ENCODE measurements at places on chromosomes 7 and 10.

DNA sequence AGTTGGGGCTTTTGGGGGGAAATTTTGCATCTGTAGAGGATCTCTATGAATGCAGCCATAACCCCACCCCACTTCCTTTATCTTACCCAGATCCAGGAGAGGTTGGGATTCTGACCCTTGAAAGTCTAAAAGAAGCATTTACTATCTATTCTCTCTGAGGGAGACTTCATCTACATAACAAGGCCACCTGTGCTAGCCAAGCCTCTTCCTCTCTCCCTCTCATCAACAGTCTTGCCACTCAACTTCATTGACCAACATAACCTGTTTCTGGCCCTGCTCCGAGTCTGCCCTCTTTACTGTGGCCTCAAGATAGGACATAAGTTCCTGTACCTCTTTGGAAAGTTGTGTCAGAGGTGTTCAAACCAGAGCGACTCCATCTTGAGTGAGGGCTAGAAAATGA, 19.4 kb downstream of the TUBAL3 start:
- no peak for DNase-seq

- DNase-seq = no peak
Measured at GRCh38 chr7:37249240-37249639, 199.4 kb downstream of the ELMO1 start.

- no peak for DNase-seq
Measured at GRCh38 chr10:2575460-2575859, 491.9 kb upstream of the PFKP start.

DNA sequence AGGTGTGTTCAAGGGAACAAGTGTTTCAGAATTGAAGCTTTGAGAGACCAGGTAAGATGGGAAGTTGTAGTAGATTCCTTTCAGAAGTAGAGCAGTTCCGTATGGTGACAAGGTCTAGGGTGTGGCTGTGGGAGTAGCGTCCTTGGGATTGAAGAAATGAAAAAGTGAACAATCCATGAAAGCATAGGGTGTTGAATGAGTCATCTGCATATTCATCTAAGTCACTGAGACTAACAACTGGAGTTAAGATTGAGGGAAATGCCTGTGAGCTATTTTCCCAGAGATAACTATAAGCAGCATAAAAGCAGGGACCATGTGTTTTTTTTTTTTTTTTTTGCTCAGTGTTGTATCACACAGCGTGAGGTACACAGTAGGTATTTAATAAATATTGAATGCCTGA, 134.8 kb downstream of the PHTF2 start:
- no peak for DNase-seq

DNA sequence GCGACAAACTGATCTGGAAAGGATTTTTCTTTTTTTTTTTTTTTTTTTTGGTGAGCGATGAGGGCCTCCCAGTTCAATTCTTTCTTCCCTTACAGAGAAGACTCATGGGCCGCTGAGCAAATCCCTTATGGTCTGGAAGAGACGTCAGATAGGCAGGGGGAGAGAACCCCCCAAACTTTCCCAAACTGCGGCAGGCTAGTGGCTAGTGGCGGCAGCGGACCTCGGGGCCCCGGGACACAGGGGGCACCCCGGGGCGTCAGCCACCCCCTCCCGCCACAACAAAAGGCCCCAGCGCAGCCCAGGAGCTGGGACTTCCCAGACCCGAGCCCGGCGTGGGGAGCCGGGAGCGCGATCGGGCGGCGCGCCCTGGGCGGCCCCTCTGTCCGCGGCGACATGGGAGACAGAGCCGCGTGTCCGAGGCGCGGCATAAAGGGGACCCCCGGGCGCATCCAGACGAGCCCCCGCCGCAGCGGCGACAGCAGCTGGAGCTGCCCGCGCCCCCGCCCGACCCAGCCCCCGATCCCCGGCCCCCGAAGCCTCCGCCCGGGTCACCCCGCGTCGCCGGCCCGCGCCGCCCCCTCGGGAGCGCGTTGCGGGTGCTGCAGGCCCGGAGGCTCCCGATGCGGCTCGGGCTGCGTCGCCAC, 755 bp downstream of the FAM171A1 start:
- no peak for DNase-seq

GRCh38 chr7:155861480-155861868, 49.2 kb upstream of the SHH start:
- DNase-seq = no peak

DNA sequence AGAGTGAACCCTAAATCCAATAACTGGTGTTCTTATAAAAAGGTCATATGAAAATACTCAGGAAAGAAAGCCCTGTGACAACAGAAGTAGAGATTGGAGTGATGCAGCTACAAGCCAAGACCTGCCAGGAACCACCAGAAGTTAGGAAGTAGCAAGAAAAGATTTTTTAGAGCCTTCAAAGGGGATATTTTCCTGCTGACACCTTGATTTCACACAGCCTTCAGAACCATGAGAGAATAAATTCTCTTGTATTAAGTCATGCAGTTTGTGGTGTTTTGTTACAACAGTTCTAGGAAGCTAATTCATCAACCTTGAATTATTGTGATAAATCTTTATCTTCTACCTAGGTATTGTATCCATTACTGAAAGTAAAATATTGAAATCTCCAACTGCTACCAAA, 81.0 kb downstream of the HYCC1 start:
- DNase-seq = no peak

DNA sequence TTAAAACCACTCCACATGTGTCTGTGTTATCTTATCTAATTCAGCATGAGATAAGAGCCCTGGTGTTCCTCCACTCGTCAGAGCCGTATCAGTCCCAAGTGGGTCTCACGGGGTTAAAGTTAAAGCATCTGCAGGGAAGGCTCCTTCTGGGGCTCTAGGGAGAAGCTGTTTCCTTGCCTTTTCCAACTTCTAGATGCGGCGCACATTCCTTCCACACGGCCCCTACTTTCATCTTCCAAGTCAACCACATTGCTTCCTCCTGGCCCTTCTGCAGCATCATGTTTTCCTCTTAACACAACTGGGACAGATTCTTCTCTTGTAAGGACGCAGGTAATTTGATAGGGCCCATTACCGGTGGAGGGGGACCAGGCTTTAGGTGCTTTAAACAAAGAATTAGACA, 620.1 kb upstream of the DPP6 start:
- DNase-seq = no peak

DNA sequence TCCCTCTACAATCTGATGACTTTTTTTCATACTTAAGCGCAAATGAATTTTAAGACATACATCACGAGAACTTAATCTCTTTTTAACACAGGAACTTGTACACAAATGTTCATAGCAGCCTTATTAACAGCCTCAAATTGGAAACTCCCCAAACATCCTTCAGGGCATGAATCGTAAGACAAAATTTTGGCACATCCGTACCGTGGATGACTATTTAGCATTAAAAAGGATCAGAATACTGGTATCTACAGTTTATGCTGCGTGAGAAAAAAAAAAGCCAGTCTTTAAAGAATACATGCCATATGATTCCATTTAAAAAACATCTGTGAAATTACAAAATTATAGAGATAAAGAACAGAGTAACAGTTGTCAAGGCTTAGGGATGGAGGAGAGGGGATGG, 46.8 kb downstream of the PDE1C start:
- DNase-seq = no peak

DNA sequence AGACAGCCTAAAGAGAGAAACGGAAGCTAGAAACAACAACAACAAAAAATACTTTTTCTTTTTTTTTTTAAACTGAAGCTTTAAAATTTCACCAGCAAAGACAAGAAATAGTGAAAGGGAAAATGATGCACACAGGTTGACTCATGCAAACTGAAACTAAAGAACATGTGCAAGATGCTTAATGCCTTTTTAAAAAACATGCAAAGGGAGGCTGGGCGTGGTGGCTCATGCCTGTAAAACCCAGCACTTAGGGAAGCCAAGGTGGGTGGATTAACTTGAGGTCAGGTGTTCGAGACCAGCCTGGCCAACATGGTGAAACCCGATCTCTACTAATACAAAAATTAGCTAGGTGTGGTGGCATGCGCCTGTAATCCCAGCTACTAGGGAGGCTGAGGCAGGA, 15.1 kb upstream of the CUBN start:
- no peak for DNase-seq

DNA sequence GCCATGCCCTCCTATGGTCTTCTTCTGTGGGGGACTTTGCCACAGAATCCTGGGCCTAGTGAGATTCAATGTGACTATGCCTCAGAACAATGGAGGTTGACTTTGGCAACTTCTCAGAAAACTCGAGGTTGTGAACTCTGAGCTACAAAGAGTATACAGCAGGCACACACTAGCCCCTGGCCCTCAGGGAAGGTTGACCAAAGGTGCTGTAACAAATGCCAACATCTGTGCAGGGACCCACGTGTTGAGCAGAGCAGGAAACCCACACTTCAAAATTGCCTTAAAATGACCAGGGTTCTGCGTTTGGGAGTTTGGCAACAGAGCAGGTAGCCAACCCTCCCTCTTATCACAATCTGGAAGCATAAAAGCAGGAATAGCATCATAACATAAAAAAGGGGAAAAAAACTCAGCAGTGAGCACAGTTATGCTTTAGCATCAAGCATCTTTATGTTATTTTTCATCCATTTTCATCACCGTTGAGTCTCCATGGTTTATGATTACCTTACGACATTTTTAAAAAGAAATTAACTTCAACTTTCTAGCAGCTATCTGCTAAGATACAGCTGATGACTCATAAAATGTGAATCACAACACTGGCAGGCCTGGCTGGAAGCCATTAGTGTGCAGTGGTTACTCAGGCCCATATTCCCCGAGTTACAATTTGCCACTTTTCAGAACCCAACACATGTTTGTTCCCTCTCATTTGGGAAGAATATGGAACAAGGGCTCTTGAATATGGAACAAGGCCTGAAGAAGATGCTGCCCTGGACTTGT, 11.1 kb downstream of the PRLHR start:
- no peak for DNase-seq

DNA sequence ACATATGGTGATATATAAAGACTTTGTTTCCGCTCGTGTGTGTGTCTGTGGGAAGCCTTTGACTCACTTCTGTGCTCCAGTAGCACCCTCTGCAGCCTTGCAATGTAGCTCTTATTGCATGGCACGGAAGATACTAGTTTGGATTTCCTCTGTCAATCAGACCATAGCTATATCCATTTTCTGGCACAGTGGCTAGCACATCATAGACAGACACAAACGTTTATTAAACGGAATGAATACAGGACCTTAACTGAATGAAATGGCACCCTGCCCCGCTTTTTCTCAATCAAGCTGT, 124.0 kb upstream of the PTPN20 start:
- DNase-seq = peak; percentile 18

- DNase-seq = no peak
Measured at GRCh38 chr7:132755538-132756483, 179.5 kb upstream of the PLXNA4 start.

DNA sequence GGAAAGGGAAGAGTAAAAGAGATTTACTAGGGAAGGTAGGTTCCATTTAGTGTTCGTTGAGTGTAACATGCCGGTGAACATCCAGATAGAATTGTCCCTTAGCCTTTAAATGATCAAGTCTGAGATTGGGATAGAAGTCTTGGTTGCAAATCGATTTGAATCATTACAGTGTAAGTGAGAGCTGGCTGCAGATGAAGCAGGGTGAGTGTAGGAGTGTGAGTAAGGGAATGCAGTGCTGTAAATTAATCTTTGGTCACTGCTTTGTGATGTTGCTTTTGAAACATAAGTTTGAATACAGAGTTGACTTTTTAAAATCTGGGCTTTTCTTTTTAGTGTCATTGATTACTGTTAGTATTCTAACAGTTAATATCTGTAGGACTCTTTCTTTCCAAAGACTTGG, 16.3 kb downstream of the TPST1 start:
- DNase-seq = no peak

DNA sequence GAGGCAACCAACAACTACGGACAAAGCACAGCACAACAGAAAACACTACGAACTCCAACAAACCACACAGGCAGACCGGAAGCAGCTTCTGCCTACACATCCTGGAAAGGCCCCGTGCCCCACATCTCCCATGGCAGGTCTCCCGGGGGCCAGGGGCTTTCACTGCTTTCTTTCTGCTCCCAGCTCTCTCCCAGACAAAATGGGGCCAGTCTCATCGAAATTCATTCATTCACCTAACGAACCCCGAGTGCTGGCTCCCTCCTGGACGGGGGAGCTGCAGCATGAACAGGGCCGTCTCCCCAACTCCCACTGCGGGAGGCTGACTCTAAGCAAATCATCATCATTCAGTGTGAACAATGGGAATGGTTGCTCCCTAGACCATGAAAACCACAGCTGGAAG, 47.6 kb upstream of the NANOS1 start:
- DNase-seq = no peak

DNA sequence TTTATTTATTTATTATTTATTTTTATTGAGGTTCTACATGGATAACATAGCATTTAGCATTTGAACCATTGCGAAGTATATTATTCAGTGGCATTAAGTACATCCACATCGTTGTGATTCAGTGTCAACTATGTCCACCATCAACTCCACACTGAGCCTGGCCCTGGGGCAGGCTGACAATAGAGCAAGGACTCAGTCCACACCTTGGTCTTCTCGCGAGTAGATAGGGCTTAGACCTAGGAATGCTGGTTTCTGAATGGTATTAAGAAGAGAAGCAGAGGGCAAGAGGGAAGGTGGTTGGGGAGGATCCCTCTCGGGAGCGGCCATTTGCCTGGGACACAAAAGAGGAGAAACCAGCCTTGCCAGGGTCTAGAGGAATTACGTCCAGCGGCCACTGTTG, 599.2 kb upstream of the MGMT start:
- DNase-seq = no peak

DNA sequence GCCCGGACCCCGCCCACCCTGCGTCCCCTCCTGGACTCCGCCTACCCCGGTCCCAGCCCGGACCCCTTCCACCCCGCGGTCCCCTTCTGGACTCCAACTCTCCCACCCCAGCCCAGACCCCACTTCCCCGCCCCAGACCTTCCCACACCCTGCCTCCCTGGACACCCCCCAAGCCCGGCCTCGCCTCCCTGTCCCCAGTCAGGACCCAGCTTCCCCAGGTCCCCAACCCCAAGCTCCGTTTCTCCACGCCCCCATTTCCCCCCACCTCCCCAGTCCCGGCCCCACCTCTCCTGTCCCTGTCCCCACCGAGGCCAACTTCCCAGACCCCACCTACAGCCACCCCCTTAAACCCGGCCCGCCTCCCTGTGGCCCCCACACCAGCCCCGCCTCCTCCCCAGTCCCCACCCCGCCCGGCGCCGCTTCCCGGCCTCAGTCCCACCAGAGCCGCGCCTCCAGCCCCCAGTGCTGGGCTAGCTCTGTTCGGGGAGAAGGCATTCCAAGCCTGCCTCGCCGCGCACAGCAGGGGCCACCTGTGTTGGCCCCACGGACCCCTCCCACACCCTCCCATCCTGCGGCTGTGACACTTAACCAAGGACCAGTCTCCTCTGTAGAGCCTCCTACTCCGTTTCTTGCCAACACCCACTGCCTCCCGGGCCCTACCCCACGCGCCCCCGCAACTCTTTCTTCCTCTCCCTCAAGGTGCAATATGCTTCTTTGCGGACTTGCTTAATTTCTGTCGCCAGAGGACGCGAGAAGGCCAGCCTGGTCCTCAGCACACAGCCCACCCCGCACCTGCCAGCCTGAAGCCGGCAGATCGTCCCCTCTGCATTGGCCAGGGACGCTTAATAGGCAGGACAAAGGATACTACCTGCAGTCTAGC, 736 bp upstream of the ITIH5 start:
- no peak for DNase-seq

GRCh38 chr10:93865794-93866425, 27.9 kb upstream of the SLC35G1 start:
- DNase-seq = no peak
